ENCODE measurements at places on chromosomes 1 and 21.

DNA sequence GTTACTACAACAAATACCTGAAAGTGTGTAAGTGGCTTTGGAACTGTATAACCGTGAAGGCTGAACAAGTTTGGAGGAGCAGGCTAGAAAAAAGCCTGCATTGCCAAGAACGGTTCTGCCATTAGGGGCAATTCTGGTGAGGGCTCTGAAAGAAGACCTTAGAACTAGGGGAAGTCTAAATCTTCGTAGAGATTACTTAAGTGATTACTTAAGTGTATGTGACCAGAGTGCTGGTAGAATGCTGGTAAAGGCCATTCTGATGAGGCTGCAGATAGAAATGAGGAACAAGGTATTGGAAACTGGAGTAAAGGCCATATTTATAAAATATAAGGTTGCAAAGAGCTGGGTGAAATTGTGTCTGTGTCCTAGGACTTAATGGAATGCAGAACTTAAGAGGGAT is 158.0 kb downstream of the CLIC6 start:
- DNase-seq = no peak

DNA sequence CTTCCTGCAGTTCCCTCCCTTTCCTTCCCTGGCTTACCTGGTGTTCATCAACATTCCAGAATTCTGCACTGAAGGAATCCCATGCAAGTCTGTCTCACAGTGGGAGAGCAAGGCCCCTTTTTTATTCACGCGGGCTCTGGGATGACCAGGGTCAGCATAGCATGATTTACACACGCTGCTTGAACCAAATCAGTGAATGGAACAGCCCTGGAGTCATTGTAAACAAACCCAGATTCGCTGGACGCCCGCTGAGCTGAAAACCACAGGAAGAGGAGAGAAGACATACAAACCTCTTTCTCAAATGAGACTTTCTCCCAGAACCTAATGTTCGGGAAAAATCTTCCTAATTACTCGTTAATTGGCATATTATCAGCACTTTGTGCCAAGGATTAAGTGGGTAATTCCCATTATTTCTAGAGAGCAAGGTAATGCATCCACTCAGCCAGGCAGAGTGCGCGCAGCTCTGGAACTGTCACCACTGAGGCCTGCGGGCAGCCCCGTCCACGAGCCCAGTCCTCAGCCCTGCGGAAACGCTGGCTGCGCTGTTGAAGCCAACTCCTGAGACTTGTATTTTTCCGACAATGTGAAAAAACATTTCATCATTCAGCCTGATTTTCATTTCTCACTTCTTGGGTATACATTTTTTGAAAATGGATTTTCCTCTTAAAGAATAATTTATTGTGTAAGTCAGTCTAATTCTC is 140.0 kb downstream of the ETS2 start:
- no peak for DNase-seq

- no peak for DNase-seq
Observed at GRCh38 chr21:36437745-36438128, 42.2 kb downstream of the CLDN14 start.

DNA sequence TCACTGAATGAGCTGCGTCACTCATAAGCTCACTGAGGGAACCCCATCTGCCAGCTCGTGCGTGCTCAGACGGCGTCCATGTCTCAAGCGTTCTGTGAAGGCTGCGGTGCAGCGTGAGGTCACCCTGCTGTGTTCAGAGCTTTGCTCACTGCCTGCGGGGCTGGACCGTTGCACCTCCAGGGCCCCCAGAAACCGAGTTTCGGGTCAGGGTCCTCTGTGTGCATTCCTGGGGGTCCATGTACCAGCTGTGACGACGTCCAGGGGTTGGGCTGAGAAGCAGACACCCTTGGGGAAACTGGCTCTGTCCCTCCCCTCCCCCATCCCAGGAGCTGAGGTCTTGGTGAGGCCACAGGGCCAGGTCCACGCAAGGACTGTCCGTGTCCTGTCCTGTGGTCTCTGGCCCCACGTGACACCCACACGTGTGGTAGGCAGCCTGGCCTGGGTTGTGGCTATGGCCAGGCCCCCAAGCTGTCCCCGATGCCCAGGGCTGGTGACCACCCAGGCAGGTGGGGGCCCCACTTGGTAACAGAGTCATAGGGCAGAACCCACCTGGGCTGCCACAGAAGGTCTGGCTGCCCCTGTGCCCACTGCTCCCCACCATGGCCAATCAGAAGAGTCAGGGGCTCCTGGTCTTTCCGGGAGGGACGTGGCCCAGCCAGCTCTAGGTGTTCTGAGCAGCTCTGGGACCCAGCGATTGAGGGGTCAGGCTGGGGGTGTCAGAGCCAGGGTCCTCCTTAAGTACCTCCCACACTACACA is 24.4 kb downstream of the FTCD start:
- DNase-seq = no peak

- peak; percentile 20 for DNase-seq
Observed at GRCh38 chr1:14661222-14661621, 62.7 kb downstream of the KAZN start.

- no peak for DNase-seq
Observed at GRCh38 chr1:99613716-99614115, 32.2 kb upstream of the PALMD start.

- DNase-seq = no peak
Observed at GRCh38 chr21:19603011-19603593, 1199.5 kb upstream of the TMPRSS15 start.

DNA sequence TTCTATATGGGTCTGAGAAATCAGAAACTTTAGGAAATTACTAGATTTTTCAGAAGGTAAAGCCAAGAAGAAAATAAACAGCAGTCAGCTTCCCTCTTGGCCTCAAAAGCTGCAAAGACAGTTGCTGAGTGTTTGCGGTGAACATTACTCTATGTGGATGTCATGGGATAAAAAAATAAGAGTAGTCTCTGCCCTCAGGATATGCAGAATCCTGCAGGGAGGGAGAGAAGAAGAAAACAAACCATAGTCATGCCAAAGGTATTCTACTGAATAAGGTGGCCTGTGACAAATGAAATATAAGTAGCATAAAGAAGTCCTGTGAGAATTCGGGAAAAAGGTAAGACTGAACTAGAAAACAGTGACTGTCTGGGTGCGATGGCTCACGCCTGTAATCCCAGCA is 19.0 kb downstream of the YARS1 start:
- DNase-seq = no peak

GRCh38 chr1:25671929-25672328 is 55.3 kb downstream of the MAN1C1 start:
- no peak for DNase-seq

- peak; percentile 33 for DNase-seq
Observed at GRCh38 chr1:7149080-7149838, 364.0 kb downstream of the CAMTA1 start.

GRCh38 chr1:43276673-43277072 is 6.9 kb downstream of the TMEM125 start:
- no peak for DNase-seq

DNA sequence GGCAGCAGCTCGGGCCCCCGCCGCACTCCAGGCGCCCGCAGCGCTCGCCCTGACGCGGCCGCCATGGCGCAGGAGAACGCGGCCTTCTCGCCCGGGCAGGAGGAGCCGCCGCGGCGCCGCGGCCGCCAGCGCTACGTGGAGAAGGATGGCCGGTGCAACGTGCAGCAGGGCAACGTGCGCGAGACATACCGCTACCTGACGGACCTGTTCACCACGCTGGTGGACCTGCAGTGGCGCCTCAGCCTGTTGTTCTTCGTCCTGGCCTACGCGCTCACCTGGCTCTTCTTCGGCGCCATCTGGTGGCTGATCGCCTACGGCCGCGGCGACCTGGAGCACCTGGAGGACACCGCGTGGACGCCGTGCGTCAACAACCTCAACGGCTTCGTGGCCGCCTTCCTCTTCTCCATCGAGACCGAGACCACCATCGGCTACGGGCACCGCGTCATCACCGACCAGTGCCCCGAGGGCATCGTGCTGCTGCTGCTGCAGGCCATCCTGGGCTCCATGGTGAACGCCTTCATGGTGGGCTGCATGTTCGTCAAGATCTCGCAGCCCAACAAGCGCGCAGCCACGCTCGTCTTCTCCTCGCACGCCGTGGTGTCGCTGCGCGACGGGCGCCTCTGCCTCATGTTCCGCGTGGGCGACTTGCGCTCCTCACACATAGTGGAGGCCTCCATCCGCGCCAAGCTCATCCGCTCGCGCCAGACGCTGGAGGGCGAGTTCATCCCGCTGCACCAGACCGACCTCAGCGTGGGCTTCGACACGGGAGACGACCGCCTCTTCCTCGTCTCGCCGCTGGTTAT is 2.8 kb downstream of the KCNJ9 start:
- DNase-seq = peak; percentile 54

DNA sequence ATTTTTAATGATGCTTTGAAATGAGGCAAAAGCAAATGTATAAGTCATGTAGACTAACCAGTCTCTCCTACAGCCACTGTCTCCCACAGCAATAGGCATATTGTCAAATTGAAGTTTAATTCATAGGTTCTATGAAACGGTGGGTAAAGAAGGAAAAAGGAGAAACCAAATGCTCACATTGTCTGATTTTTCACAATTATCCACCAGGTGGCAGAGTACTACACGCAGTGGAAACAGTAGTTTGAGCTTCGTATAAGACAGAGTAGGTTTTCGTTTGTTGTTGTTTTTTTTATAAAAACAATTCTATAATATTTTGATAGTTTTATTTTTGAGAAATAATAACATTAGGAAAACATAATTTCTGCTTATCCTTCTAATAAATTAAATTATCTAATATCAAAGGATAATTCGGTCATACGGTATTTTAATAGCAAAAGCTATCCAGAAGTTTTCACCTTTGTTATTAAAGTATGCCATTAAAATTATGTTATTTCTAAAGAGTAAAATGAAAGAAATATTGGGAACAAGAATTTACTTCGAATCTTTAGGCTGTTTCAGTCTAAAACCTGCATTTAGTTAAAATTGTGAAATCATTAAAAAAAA is 39.1 kb downstream of the TYW3 start:
- DNase-seq = peak; percentile 30

- DNase-seq = no peak
Observed at GRCh38 chr1:198201956-198202784, 45.4 kb downstream of the NEK7 start.

GRCh38 chr1:97999320-97999719 is 78.5 kb upstream of the DPYD start:
- no peak for DNase-seq

GRCh38 chr1:151716771-151717631 is at the start of gene CELF3:
Gene CELF3, minus strand, starts transcription at chr1:151716803. Its CDS starts 783 bp downstream, at chr1:151716020.
- peak; percentile 47 for DNase-seq

DNA sequence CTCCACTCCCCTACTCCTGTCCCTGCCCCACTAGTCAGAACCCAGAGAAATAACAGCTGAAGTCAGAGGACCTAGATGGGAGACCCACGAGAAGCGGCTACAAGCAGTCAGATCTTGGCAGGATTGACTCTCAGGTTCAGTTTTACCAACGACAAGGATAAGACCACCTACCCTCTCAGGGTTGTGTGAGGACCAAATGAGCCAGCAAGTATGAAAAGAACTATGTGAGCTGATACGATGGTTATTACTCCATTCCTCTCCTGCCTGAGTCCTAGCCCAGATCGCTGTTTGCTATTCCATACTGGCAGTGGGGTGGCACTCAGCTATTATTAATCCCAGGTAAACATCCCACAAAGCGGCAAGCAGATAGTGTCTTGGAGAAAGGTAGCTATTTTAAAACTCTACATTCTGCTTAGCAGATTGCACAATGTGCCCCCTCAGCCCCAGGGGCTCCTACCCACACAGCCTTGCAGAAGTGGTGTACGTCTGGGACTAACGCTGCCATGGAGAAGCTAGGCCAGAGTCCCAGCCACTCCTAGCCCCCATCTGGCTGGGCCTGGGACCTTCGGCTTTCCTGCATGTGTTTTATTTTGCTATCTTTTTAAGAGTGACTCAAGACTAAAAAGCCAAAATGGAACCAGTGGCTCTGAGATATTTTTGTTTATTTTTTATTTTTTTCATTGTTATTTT is 58.9 kb downstream of the CD46 start:
- DNase-seq = no peak

- no peak for DNase-seq
Observed at GRCh38 chr1:205772607-205773032, 2.7 kb downstream of the RAB29 start.

DNA sequence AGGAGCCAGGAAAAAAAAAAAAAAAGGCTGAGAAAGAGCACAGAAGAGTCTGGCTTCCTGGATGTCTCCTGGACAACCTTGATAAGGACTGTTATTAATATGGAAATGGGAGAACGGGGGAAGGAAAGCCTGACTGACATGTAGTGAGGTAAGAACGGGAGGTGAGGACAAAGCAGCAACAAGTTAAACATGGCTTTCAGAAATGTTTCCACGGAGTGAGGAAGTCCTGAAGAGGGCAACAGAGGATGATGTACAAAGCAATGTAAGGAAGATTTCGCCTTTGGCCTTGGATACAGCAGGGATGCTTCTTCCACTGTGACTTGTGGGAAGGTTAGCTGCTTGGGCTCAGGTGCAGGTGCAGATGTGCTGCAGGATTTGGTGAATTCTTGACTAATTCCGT is 11.9 kb upstream of the NIBAN1 start:
- DNase-seq = no peak

DNA sequence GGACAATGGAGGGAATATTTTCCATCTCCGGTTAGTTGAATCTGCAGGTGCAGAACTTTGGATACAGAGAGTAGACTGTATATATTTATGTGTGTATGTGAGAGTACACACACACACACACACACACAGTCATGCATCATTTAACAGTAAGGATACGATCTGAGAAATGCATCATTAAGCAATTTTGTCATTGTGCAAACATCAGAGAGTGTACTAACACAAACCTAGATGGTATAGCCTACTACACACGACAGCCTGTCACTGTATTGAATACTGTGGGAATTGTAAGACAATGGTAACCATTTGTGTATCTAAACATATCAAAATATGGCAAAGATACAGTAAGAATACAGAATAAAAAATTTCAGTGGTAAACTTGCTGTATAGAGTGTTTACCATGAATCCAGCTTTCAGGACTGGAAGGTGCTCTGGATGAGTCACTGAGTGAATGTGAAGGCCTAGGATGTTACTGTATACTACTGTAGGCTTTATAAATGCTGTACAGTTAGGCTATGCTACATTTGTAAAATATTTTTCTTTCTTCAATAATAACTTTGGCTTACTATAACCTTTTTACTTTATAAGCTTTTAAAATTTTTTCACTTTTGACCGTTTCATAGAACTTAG is 138.5 kb downstream of the ZZZ3 start:
- DNase-seq = no peak

GRCh38 chr1:51578383-51579109 is 38.3 kb upstream of the OSBPL9 start:
- DNase-seq = no peak

DNA sequence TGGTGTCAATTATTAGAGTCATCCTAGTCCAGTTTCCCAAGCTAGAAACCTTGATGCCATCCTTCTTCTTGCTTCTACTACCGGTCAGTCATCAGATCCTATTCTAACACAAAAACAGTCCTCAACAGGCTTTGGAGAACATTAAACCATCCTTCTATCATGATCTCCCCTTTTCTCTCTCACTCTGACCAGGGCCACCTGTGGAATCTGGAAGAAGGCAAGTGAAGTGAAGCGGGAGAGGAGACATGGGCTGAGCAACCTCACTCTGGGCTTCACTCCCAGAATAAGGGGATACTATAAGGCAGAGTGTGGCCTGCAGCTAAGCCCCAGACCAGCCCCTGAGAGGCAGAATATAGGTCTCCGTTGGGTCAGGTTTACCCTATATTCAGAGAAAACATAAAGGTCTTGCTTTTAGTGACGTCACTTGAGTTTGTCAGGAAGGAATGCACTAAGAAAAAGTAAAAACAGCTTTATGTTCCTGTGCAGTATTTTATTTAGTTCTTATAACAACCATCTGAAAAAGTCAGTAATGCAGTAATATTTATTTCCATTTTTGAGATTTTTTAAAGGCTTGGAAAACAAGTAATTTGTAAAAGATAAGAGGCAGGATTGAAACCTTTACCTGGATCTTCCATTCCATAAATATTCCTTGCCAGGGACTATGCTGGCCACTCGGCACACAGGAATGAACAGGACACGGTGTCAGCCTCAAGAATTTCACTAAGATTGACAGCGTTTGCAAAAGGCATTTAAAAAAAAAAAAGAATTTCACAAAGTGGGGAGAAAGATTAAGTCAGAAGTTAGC is 61.3 kb downstream of the NFASC start:
- no peak for DNase-seq

Data from right renal pelvis (tissue), 4 donors.